ENCODE measurements at places on chromosomes 7 and 10.
A peak's percentile ranks its signal among the peaks of the same experiment; 100 is the strongest.

DNA sequence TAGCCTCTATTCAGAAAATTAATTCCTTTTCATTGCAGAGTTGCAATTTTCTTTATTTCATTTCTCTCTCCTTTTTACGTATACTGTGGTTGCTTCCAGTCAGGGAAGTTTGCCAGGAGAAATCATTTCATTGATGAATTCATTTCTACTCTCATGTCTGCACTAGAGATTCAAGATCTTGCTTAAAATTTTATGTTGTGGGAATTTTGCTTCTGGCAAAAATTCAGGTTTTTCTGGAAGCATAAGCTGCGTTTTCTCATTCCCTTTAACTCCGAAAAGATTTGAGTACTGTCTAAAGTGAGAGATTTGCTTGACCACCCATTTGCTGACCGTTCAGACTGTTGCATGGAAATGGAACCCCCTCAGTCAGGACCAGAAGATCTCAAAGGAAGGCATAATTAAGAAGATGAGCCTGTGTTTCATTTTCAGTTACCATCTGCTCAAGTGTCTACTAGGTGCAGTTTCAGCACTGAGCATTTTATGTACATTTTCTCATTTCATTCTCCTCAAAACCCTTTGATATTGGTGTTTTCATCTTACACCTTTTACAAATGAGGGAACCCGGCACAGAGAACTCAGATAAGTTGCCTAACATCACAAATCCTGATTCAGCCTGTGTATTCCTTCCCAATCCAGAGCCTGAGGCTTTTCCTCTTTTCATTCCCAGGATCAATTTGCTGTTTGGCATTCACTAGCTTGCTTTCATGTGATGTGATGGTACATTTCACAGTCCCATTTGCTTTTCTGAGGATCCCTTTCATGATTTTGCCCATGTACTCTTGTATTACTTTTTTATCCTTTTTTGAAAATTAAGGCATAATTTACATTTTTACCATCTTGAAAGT lies 3.9 kb downstream of the PTPRZ1 start:
- DNase-seq, result no peak

- DNase-seq, result no peak
Observed at GRCh38 chr7:51901489-51901840, 584.9 kb upstream of the COBL start.

DNA sequence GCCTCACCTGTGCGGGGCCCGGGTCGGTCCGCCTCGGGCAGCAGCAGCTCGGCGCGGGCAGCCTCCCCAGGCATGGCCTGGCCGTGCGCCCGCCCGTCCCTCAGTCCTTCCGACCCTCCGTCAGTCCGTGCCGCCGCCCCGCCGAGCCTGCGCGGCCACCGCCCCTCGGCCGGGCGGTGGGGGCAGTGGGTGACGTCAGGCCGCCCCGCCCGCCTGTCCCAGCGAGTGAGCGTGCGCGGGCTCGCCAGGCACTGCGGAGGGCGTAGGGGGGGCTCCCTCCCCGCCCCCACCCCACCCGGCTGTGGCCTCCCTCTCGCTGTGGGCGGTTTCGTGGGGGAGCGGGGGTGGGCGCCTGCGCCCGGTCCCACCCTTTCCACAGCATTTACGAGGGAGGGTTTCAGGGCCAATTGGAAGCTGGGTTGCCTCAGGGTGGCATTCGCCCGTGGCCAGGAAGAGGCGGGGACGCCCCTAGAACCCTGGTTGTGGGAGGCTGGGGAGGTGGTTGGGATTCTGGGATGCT lies at the start of gene NACAD:
Gene NACAD (minus strand): TSS at position 149 of the 520 bp plus-strand sequence. CDS start 75 bp downstream, at position 74.
- no peak for DNase-seq

DNA sequence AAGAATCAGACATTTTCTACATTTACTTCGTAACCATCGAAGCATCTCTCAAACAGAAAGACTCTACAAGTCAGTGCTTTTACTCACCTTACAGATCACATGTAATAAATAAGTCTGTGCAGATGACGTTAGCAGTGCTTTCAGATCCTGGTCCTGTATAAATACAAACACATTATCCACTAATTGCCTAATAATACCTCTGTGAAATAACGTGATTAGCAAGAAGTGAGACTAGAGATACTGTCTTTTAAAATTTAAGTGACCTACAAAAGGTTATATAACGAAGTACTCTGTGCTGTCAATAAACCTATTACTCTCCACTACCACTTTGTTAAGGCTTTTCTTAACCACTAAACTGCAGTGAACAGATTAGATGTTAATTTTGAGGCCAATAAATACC lies 246.9 kb downstream of the NSUN6 start:
- no peak for DNase-seq

DNA sequence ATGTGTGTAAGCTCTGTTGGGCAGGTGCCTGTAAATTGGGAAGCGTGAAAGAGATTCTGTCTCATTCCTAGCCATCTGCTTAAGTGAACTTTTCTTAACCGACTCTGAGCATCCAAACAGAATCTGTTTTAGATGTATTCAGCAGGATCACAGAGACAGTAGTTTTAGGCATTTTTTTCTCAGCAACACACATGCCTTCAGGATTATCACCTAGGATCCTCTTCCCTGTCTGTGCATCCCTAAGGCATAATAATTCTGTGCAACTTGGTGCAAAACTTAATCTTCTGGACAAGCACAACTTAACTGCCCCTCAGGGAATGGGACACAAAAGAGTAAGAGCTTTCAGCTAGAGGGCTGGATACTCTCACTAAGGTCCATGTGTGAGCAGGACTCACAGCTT lies 284.8 kb downstream of the C7orf25 start:
- DNase-seq, result no peak

GRCh38 chr10:103859161-103860086 lies 4.0 kb upstream of the SH3PXD2A start:
- DNase-seq, result peak; percentile 86

GRCh38 chr10:94115725-94116124 lies 122.0 kb downstream of the PLCE1 start:
- DNase-seq, result no peak

DNA sequence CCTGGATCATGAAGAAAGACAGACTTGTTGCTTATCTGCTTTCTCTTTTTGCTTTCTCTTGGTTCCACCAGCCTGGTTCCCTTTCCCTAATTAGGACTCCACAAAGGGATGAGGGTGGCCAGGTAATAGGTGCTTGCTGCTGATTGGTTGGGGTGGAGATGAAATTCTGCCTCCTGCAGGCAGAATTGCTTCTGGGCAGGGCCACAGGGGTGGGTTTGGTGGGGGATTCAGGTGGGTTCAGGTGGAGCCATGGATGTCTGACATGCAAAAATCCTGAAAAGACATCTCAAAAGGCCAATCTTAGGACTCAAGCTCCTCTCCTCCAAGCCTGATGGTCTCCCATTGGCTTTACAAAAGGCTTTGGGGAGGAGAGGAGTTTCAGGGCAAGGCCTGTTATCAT lies 25.4 kb upstream of the ACHE start:
- DNase-seq, result no peak

DNA sequence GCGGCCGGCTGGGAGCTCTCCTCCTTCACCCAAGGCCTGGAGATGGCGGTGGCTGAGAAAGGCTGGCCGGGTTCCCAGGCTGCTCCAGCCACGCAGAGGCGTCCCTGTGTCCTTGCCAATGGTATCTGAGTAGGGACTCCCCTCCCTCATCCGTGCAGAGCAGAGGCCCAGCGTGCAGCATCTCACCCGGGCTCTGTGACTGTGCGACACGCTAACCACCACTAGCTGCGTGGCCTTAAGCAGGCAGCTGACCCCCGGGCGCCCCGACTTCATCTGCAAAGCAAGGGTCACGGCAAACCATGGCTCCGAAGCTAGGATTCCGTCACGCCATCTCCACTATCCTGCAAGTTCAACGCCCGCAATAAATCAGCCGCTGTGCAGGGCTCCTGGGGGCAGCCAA lies 47.2 kb upstream of the TNRC18 start:
- no peak for DNase-seq

DNA sequence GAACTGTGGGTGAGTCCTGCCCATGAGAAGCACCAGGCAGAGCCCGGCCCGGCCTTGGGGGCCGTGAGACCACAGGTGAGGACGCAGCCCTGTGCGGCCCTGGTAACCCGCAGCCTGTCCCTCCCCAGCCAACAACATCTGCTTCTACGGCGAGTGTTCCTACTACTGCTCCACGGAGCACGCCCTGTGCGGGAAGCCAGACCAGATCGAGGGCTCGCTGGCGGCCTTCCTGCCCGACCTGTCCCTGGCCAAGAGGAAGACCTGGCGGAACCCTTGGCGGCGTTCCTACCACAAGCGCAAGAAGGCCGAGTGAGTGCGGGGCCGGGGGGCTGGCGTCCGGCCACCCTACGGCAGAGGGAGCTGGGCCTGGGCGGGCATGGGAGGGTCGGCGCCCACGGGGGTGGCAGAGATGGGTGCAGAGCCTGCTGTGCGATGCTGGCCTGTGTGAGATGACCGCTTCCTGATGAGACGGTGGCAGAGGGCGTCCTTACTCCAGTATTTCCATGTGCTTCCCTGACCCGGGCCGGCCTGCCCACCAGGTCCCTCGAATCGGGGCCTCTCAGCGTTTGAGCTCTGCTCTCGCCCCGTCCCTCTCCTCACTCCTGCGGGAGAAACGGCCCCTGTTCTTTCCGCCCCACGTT lies 34.1 kb upstream of the FOXL3 start:
- no peak for DNase-seq

- no peak for DNase-seq
Observed at GRCh38 chr10:33106767-33107166, 148.7 kb upstream of the ITGB1 start.

GRCh38 chr10:69892406-69892805 lies 90.7 kb downstream of the COL13A1 start:
- DNase-seq, result no peak

- no peak for DNase-seq
Observed at GRCh38 chr10:34576797-34577196, 238.3 kb downstream of the PARD3 start.

DNA sequence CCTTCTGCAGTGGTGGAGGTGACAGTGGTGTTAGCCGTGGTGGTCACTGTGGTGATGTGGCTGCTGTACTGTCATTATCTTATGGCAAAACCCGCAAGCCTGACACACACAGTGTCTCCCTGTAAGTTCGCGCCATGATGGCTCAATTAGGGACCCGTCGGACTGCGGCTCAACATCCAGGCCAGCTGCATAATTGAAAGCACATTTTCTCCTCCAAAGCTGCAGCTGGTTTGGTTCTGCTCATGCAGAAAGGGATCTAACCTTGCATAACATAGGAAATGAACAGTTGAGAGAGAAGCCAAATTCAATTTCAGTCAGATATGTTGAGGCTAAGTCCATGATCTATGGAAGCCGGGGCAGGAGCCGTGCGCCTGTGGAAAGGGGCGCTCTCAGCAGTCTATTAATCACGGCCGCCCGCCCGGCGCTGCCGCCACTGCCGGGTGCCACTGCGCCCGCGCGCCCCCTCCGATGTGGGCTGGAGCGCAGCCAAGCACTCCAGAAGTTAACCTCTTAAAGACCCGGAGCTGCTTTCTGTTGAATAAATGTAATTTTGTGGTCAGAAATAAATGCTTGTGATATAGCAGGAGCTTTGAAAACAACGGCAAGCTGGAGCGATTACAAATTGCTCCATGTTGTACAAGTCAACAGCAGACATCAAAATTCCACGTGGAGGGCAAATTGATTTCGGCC lies 227.7 kb downstream of the CUX1 start:
- peak; percentile 53 for DNase-seq

- peak; percentile 99 for DNase-seq
Observed at GRCh38 chr10:7084280-7085005, 326.4 kb downstream of the SFMBT2 start.

DNA sequence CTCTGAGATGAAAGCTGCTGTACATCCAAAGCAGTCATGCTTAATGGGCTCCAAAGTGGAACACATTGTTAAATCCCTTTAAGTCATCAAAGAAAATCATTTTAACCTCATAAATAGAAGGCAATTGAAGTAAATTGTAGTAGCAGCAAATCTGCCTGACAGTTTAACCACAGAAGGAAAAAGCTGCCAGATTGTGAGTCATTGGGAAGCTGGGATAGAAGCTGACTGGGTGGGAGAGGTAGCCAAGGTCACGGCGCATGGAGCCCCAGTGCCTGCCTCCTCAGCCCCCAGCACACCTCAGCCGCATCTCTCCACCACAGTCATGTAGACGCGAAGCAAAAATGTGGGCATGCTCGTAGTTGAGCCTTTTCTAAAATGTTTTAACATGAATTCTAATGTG lies 44.0 kb downstream of the TARP start:
- DNase-seq, result peak; percentile 62

DNA sequence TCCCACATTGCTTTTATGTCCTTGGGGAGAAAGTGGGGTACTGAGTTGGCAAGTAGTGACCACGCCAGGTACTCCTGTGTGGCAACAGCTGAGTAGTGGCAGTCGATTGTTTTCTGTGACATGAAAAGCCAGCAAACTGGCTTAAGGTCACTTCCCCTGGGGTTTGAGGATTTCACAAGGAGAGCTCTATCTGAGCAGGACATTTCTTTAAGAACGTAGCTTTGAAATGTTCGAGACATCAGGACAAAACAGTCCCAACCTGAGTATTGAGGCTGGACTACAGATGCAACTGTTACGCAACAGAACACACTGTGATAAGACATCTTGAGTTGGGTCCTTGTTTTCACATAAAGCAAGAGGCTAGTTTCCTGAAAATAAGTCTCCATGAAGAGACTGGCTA lies 146.7 kb upstream of the KLF14 start:
- no peak for DNase-seq

DNA sequence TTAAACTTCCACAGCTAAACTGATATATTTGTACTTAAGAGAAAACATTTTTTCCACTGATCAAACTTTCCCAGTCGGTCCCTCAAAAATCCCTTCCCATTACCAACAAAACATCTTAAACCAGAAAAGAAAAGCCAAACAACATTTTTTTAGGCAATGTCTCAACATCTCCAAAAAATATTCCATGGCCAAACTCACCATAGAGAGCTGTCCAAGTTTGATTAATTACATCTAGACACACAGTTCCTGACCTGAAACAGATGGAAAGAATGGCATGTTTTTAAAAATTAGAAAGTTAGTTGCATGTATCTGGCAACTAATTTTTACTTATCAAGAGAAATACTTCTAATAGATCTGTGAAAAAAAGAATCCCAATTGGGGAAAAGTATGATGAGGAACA lies 95.4 kb downstream of the UBE2H start:
- DNase-seq, result no peak

GRCh38 chr10:11337516-11337915 lies 273.9 kb downstream of the USP6NL start:
- peak; percentile 97 for DNase-seq

GRCh38 chr10:3365630-3366029 lies 193.0 kb upstream of the PITRM1 start:
- no peak for DNase-seq

DNA sequence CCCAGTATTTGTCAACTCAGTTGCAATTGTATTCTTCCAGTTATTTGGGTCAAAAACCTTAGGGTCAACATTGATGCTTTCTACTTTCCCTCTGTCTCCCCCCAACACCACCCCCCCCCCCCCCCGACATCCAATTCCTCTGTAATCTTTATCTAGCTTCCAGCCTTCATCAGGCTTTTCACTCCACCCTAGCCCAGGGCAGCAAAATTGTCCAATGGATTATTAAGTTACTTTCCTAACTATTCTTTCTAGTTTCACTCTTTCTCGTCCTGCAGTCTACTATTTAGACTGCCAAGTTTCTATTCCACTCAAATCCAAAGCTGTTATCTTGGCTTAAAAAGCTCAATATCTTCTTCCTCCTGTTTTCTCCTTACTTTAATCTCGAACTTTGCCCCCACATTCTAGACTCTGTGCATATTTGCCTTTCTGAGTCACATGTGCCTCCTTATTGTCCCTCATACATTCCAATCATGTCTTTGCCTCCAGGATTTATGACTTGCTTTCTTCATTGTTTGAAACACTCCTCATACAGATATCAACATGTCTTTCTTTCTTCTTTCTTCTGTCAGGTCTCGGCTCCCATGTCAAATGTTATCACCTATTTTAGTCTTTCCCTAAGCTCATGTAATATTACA lies 196.6 kb upstream of the TMEM196 start:
- DNase-seq, result no peak

GRCh38 chr7:18916826-18917225 lies 200.6 kb downstream of the TWIST1 start:
- no peak for DNase-seq
